IMR-90 (cell line): ENCODE measurements at places on chromosomes 7 and 10.
A peak's percentile ranks its signal among the peaks of the same experiment; 100 is the strongest.

- DNase-seq = peak; percentile 29
Observed at GRCh38 chr10:21993360-21994001, 10.0 kb downstream of the DNAJC1 start.

DNA sequence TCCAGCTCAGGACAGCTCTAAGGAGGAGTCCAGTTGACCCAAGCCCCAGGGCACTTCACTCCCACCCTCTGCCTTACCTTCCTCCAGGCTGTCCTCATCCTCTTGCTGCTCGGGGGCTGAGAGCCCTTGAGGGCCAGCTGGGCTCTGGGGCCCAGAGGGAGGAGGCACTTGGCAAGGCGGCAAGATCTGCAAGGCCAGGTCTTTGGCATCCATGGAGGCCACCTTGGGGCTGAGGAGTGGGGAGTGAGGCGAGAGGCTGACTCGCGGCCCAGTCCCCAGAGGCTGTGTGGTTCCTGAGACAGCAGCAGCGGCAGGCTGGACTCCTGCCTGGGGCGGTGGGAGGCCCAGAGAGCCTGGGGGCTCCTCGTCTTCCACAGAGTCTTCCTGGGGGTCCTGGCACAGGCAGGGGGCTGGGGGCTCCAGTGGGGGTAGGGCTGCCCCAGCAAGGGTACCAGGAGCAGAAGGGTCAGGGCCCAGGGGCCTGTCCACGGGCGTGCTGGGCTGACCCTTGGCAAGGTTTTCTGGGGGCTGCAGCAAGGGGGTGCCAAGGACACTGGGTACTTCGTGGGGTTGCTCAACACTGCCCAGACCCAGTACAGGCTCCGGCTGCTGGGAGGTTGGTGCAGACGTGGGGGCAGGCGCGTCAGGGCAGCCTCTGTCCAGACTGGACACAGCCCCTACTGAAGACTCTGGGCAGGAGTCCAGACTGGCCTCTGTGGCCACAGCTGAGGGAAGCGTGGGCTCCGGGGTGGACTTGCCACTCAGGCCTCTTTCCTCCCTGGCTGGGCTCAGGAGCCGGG is 6.5 kb downstream of the NACAD start:
- no peak for DNase-seq

- no peak for DNase-seq
Observed at GRCh38 chr10:113453351-113453750, 99.5 kb upstream of the HABP2 start.

DNA sequence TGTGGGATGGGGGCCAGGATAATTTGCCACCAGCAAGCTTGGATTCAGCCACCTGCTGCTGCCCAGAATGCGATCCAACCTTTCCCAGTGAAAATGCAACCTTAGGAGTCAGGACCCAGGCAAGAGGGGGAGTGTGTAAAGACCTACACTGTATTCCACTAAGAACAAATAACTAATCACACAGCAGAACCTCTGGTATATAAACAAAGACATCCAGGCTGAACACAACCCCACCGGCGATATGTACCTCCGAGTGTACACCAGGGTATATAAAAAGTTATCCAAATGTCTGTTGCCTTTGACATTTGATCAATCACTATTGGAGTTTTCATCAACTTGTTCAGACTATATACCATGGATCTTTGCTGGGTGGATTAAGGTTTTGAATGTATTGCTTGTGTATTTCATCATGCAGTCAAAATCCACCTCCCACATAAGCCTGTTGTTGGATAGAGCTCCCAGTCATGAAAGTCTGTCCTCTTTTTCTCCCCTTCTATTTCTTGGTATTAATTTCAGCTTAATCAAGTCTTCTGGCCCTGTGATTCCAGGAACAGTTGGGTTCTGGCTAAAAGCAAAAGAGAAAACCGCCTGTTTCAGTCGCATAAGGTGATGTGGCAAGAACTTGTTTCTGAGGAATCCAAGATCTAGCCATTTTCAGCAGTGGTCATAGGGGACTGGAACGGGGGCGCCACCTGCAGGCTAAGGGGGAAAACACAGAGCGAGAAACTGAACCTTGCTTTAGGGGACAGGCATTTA is 290.7 kb downstream of the CCDC3 start:
- peak; percentile 87 for DNase-seq

GRCh38 chr7:156665101-156665500 is 24.5 kb downstream of the RNF32 start:
- peak; percentile 37 for DNase-seq

- DNase-seq = no peak
Observed at GRCh38 chr10:45354261-45354660, 19.8 kb upstream of the ALOX5 start.

GRCh38 chr10:28410420-28411135 is 107.7 kb upstream of the MPP7 start:
- DNase-seq = no peak

- DNase-seq = no peak
Observed at GRCh38 chr10:86922553-86922961, 34.9 kb downstream of the MMRN2 start.

GRCh38 chr10:91551856-91552255 is 81.0 kb downstream of the PPP1R3C start:
- peak; percentile 80 for DNase-seq

DNA sequence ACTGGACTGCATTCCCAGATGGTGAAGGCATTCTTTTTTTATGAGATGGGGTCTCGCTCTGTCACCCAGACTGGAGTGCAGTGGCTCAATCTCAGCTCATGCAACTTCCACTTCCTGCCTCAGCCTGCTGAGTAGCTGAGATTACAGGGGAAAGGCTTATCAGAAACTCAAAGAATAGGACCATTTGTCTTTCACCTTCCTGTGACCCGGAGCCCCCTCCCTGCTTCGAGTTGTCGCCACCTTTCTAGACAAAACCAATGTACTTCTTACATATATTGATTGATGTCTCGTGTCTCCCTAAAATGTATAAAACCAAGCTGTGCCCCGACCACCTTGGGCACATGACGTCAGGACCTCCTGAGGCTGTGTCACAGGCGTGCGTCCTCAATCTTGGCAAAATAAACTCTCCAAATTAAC is 1.8 kb upstream of the METTL27 start:
- DNase-seq = no peak

DNA sequence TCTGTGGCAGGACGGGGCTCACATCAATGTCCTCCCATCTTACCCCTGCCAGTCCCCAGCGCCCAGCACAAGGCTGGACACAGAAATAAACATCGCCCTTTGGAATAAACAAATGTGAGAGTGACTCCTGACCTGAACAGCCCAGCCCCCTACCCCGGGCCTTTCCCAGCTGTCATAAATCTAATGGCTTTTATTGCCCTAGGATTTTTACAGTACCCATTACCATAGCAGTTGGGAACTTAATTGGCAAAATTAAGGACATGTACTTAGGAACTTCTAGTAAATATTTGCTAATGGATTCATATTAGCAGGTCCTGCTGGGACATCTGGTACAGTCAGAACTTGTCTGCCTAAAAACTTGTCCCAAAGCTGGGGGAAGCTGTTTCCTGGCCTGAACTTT is 76.6 kb downstream of the GLRX3 start:
- no peak for DNase-seq

GRCh38 chr10:96502561-96503282 is 11.0 kb downstream of the TLL2 start:
- no peak for DNase-seq

DNA sequence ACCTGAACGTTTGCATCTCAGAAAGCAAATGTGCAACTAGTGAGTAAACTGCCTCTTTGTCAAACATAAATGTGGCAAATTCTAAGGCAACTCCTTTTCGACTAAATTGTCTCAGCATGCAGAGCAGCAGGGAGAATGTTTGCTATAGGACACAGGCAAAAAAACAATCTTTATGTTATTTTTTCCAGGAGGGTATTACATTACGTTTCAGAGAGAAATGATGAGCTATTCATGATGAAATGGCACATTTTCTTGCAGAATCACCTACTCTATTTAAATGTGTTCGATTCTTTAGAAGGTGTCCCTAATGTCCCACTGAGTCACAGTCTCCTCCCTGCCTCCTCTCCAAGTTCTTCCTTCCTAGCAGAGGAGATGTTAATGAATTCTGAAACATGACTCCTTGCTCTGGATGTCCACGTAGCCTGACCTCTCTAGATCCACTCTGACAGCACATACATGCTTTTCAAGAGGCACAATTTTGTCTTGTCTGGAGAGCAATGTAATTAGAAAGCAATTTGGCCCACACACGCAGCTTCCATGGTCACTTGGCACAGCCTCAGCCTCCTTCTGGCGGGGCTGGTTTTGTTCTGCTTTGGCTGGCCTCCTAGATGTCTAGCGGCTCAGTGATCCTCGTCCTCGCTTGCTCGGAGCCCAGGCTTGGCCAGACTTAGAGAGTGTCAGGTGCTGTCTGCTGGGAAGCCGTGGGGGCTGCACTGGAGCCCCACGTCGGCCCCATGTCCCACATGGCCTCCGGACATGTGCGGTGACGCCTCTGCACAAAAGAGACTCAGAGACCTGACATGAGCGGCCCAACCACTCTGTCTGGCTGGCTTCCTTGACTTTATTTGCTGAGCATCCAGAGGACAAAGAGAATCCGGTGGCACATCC is 125.7 kb upstream of the ZNF438 start:
- DNase-seq = peak; percentile 85

- DNase-seq = no peak
Observed at GRCh38 chr7:44235066-44235465, 34.3 kb downstream of the YKT6 start.

- no peak for DNase-seq
Observed at GRCh38 chr10:25176421-25176968, 1.7 kb downstream of the GPR158 start.

DNA sequence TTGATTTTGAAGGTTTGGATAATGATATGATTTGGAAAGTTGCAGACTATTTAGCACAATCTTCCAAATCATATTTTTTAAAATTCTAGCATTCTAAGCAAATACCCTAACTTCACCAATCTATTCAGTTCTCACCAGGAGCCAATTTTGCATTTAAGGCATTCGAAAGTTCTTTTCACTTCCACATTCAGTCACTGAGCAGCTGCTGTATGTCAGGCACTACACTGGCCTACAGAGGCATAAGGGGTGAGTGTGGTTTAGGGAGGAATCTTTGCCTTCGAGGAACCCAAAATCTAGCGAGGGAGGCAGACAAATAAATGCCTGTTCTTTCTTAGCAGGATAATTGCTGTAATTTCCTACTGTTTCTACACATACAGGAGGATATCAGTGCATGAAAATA is 10.7 kb upstream of the UCN3 start:
- DNase-seq = no peak

GRCh38 chr7:123439191-123439590 is 95.2 kb downstream of the IQUB start:
- no peak for DNase-seq

- no peak for DNase-seq
Observed at GRCh38 chr10:60952067-60952845, 8.3 kb upstream of the RHOBTB1 start.

DNA sequence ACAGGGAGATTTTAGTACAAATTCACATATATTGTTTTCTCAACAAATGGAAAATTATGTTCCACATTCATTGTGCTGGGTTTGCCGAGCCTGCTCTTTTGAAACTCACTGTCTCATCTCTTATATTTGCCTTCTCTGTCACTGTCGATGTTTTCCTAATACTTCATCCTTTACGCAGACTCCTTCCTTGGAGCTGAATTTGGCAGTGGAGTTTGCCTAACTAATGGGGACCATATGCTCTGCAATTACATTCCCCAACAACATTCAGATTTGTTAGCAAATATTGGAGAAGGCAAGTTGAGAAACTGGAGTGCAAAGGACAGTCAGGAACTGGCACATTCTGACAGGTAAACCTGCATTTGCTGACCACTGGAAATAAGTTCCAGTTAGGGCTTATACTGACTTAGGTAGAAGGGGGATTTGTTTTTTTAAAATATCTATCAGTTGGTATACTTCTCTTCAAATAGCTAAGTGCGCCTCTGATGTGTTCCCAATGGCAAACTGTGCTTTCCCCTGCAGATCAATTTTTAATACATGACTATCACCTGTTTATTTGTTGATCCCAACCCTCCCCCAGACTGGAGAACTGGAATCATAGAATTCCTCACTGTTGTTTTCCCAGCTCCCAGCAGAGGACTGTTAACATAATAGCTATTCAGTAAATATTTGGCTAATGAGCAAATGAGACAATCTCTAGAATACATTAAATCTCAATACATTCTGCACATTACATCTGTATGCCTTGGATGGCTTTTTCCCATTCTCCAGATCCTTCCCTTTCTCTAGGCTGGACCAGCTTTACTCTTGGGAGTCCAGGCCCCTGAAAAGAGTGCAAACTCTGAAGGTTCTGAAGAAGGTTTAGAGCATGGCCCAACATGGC is 769.3 kb downstream of the KCNMA1 start:
- no peak for DNase-seq

DNA sequence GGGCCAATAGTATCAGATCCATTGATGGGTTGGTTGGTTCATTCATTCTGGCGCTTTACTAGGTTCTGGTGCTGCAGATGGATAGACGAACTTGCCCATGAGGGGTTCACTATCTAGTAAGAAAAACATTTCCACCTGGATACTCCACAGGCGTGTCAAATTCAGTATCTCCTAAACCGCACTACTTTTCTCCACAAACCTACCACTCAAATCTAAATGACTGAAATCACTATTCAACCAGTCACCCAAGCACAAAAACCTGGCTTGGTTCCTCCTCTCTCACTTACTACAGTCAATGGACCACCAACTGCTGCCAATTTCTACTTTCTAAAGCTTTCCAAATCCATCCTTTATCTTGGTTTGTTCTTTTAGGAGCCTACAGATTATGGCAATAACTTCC is 572 bp downstream of the AGK start:
- DNase-seq = no peak

DNA sequence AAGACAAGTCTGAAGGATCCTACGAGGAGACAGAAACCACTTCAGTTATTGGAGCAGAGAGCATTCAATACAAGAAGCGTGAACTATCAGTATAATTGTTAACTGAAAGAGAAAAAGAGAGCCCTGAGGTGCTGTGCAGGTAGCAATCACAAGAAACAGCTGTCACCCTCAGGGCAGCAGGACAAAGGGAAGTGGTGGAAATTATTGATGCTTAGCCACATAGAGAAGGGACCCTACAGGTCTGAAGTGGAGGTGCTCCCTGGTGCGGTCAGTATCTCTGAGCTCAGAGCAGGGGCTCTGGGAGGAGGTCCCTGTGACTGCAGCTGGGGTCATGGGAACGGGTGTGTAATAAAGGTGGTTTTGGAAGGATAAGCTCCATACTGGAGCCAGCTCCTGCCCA is 97.8 kb upstream of the KLF6 start:
- no peak for DNase-seq

DNA sequence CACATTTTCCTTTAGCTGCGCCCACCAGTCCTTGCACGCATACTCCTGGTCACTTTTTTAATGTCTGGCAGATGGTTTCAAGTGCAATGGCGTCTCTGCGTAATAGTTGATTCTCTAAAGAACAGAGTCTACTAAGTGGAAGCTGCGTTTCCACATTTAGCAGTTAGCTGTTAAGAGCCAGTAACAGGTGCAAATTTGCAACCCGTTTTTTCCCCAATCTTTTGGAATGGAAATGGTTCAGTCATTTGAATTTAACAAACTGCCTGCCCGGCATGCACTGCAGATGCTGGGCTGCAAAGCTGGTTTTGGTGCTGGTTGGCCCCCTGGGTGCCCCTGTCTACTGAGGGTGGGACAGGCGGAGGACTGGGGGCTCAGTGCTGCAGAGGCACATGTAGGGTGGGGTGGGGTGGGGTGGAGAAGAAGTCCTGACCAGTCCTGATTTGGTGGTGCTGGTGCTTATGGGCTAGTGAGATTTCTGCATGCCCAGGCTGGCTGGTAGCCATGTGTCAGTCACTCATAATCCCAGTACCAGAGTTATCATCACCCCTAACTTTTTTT is 43.9 kb downstream of the CUX1 start:
- DNase-seq = no peak
